ENCODE measurements at places on chromosomes 7 and 10. TPM values are rescaled to one million over a fixed set of nuclear protein-coding genes. Genes with fewer than 3 reads are reported as not detected.

TRIM8 gene
- polyA plus RNA-seq = 27.1 TPM

FUOM gene
- polyA plus RNA-seq = 40.9 TPM

CDHR1 gene
- not detected for polyA plus RNA-seq

AGBL3 gene
- 1.5 TPM for polyA plus RNA-seq

CUZD1 gene
- 1.7 TPM for polyA plus RNA-seq

JCAD gene
- not detected for polyA plus RNA-seq

PRSS37 gene
- polyA plus RNA-seq = not detected

PGAM2 gene
- polyA plus RNA-seq = not detected

CAV2 gene
- not detected for polyA plus RNA-seq

DNA sequence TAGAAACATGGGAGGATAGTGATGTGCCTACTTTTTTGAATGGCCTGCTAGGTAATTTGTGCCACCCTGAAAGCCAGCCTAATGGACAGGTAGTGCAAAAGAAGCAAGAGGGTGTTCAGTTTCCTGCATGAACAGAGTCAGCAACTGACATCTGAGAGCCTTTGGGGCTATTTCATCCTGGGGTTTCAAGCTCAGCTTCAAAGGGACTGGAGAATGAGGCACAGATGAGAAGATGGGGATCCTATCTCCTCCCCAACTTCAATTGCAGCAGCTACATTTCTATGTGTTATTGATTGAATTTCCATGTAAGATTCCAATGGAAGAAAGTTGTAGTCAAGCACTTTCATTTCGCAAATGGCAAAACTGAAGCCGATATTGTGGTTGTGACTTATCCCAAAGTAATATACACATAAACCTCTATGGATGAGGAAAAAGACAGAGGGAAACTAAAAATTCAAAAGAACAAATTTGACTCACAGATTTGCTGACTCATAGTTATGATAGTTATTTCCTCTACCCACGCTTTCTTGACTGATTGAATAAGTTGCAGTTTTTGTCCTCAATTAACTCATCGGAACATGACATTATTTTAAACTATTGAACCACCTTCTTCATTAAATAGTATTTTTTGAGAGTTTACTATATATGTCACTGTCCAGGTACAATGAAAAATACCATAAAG is 42.6 kb upstream of the NRP1 start:
- no peaks in the 10 kb centered on the region for H3K27me3 ChIP-seq
- H3K4me3 ChIP-seq = no peak overlapping the region
- H3K27ac ChIP-seq = no peak overlapping the region
- DNase-seq = no peak
- H3K36me3 ChIP-seq = no peaks in the 10 kb centered on the region
- no peaks in the 10 kb centered on the region for H3K4me1 ChIP-seq

DNA sequence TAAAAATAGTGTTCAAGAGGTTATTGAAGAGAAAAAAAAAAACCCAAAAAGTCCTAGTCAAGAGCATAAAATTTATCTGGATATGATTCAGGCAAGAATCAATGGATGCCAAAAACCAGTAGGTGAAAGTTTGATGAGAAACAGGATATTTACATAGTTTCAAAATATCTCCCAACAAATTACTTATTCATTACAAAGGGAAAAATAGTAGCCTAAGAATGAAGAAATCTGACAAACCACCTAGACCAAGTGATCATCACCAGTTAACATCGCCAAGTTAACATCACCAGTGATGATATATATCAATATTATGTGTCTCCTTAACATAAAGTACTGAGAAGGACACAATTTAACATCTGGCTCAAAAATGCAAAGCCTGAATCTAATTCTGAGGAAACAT is 85.2 kb downstream of the RNLS start:
- H3K4me1 ChIP-seq = peaks cover 30% of the 10 kb centered on the region
- H3K4me3 ChIP-seq = no peak overlapping the region
- DNase-seq = no peak
- H3K27ac ChIP-seq = no peak overlapping the region
- no peaks in the 10 kb centered on the region for H3K36me3 ChIP-seq

DNA sequence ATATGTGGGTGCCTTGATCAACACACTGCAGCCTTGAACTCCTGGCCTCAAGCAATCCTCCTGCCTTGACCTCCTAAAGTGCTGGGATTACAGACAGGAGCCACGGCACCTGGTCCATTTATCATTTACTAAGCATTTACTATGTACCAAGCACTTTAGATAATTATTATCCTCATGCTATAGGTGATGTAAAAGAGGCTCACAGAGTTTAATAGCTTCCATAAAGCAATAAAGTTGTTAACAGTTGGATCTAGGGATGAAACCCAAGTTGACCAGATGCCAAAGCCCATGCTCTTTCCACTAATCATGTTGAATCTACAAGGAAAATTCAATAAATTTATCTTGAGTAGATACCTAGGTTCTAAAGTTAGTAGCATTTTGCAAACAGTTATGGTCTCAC is 5.0 kb downstream of the NAPEPLD start:
- no peak overlapping the region for H3K4me3 ChIP-seq
- DNase-seq = no peak
- H3K27ac ChIP-seq = no peak overlapping the region
- peaks cover 6% of the 10 kb centered on the region for H3K36me3 ChIP-seq
- no peaks in the 10 kb centered on the region for H3K27me3 ChIP-seq
- H3K4me1 ChIP-seq = peaks cover 32% of the 10 kb centered on the region

DNA sequence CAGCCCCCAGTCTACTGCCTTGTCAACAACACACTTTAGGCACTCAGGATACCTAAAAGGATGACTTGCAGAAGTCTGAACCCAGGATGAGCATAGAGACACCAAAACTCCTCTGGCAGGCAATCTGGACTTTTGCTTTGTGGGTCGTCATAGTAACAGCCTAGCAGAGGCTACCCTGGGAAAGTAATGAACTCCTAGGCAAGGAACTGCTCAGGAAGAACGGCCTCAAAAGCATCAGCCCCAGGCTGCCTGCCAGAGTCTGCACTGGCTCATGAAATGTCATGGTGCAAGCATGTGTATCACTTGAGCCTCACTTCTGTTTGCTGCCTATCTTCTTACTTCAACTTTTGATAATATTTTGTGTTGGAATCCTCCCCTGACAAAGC is 715.1 kb downstream of the GRID1 start:
- H3K4me1 ChIP-seq = no peaks in the 10 kb centered on the region
- no peaks in the 10 kb centered on the region for H3K27me3 ChIP-seq
- H3K27ac ChIP-seq = no peak overlapping the region
- H3K4me3 ChIP-seq = no peak overlapping the region

- peaks cover 23% of the 10 kb centered on the region for H3K27me3 ChIP-seq
- no peak overlapping the region for H3K4me3 ChIP-seq
- no peaks in the 10 kb centered on the region for H3K36me3 ChIP-seq
- DNase-seq = no peak
- H3K4me1 ChIP-seq = no peaks in the 10 kb centered on the region
Observed at GRCh38 chr10:44804661-44805060, 106.5 kb upstream of the TMEM72 start.

GRCh38 chr10:106401161-106401560 is 763.3 kb downstream of the SORCS1 start:
- no peaks in the 10 kb centered on the region for H3K4me1 ChIP-seq
- no peaks in the 10 kb centered on the region for H3K36me3 ChIP-seq
- no peak overlapping the region for H3K27ac ChIP-seq
- no peaks in the 10 kb centered on the region for H3K27me3 ChIP-seq

DNA sequence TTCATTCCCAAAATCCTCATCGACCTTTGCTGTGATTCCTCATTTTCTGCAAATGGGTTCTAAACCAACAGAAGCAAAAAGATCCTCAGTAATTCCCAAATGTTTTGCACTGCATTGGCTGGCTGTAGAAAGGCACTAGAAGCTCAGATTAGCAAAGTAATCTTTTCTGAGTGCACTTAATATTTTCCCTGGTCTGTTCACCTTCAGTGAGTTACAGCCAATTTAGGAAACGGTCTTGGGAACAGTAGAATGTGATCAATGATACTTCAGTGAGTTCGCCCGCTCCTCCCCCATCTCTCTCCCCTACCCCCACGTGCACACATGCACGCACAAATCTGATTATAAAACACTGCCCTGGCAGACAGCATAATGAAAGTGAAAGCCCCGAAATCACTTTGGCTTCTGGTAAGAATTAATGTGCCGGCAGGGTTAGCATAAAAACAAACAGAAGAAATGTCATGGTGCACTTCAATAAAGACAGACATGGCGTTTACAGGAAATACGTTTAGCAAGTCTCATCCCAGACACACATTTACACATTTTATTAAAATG is 201.3 kb upstream of the CDCA7L start:
- H3K27ac ChIP-seq = peak overlapping the region; percentile 4
- H3K36me3 ChIP-seq = peaks cover 6% of the 10 kb centered on the region
- H3K4me1 ChIP-seq = no peaks in the 10 kb centered on the region
- no peaks in the 10 kb centered on the region for H3K27me3 ChIP-seq
- DNase-seq = peak; percentile 17
- peak overlapping the region; percentile 73 for H3K4me3 ChIP-seq

DNA sequence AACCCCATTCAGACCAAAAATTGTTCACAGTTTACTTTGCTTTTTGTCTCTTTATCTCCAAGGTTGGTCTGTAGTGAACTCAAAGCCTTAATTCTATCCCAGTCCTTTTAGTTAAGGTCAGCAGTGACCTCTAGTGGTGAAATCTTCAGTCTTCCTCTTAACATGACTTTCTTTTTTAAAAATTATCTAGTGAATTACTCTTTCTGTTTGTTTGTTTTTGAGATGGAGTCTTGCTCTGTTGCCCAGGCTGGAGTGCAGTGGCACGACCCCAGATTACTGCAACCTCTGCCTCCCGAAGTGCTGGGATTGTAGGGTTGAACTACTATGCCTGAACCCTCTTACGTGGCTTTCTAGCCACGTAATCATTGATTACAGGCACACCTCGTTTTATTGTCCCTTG is 25.0 kb downstream of the ZNF487 start:
- peaks cover 9% of the 10 kb centered on the region for H3K4me1 ChIP-seq
- peak; percentile 62 for DNase-seq
- H3K4me3 ChIP-seq = no peak overlapping the region
- H3K36me3 ChIP-seq = no peaks in the 10 kb centered on the region

DNA sequence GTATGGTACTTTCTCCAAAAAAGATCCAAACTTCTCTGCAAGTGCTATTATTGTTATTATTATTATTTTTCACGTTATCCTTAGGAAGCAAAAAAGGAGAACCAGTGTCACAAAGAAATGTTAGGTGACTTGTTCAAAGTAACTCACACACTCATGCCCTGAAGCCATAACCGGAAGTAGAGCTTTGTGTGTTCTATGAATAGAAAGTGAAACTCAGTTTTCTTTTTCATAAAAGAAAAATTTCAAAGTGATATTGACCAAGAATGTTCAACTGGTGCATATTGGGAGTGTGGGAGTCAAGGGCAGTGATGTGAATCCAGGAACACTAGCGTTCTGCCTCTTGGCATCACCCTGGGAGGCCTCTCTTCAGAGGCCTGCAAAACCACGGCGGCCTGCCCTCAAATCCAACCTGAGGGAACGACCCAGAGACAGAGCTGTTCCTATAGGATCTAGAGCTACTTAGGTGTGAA is 106.1 kb downstream of the PRKCQ start:
- H3K36me3 ChIP-seq = peaks cover 11% of the 10 kb centered on the region
- peak overlapping the region; percentile 80 for H3K4me3 ChIP-seq
- DNase-seq = peak; percentile 30
- peak overlapping the region; percentile 46 for H3K27ac ChIP-seq

- H3K36me3 ChIP-seq = no peaks in the 10 kb centered on the region
- H3K4me1 ChIP-seq = no peaks in the 10 kb centered on the region
- peaks cover 24% of the 10 kb centered on the region for H3K27me3 ChIP-seq
- no peak for DNase-seq
- H3K27ac ChIP-seq = no peak overlapping the region
Observed at GRCh38 chr7:120837599-120837998, 20.3 kb downstream of the TSPAN12 start.

DNA sequence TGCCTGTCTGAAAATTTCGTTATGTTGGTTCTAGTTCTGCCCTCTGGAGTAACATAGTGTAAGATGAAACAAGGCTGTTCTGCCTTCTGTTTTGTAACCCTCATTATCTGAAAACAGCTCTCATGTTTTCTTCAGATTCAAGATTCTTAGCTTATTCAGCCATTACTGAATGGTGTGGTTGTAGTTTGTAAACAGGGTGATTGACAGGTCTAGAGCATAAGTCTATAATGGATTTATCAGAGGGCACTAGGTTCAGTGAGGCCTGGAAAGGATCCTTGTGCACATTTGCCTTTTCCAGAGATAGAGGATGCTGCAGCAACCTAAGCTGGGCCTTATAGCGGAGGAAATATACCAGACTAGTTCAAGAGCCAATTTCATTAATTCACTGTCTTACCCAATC is 6.1 kb downstream of the ZNF398 start:
- H3K36me3 ChIP-seq = peaks cover 19% of the 10 kb centered on the region
- H3K27me3 ChIP-seq = no peaks in the 10 kb centered on the region

GRCh38 chr7:119010635-119011034 is 786.1 kb downstream of the ANKRD7 start:
- no peaks in the 10 kb centered on the region for H3K4me1 ChIP-seq
- H3K27me3 ChIP-seq = no peaks in the 10 kb centered on the region
- DNase-seq = no peak
- H3K36me3 ChIP-seq = no peaks in the 10 kb centered on the region
- H3K4me3 ChIP-seq = no peak overlapping the region

GRCh38 chr7:56053993-56054392 is 2.4 kb downstream of the CCT6A start:
- peaks cover 5% of the 10 kb centered on the region for H3K4me1 ChIP-seq
- H3K4me3 ChIP-seq = peak overlapping the region; percentile 47
- DNase-seq = no peak
- H3K27ac ChIP-seq = no peak overlapping the region
- peaks cover 8% of the 10 kb centered on the region for H3K36me3 ChIP-seq
- no peaks in the 10 kb centered on the region for H3K27me3 ChIP-seq

GRCh38 chr7:111653846-111654245 is 91.6 kb upstream of the IMMP2L start:
- no peaks in the 10 kb centered on the region for H3K36me3 ChIP-seq
- no peak overlapping the region for H3K27ac ChIP-seq
- DNase-seq = no peak

DNA sequence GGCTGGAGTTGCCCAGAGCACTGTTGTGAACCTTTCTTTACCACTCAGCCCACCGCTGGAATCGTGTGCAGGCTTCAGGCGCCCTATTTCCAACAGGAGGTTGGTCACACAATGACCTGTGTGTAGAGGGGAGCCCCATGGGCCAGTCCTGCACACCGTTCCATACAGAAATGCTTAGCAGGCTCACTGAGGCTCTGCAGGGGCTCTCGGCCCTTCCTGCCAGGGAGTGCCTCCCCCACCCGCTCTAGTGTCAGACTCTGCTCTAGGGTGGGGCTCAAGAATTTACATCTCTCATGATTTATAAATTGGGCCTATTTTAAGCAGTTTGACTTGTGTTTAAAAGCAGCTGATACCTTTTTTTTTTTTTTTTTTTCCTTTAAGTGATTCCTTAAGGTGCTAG is 42.0 kb downstream of the SHH start:
- DNase-seq = no peak
- no peaks in the 10 kb centered on the region for H3K27me3 ChIP-seq
- H3K36me3 ChIP-seq = peaks cover 19% of the 10 kb centered on the region
- H3K4me1 ChIP-seq = peaks cover 10% of the 10 kb centered on the region
- no peak overlapping the region for H3K4me3 ChIP-seq

GRCh38 chr7:154868921-154869320 is 134.0 kb downstream of the PAXIP1 start:
- no peaks in the 10 kb centered on the region for H3K4me1 ChIP-seq
- no peaks in the 10 kb centered on the region for H3K36me3 ChIP-seq
- H3K4me3 ChIP-seq = no peak overlapping the region
- no peak overlapping the region for H3K27ac ChIP-seq
- peaks cover 10% of the 10 kb centered on the region for H3K27me3 ChIP-seq
- DNase-seq = no peak

- no peak overlapping the region for H3K27ac ChIP-seq
- no peak for DNase-seq
- H3K36me3 ChIP-seq = no peaks in the 10 kb centered on the region
- peaks cover 26% of the 10 kb centered on the region for H3K27me3 ChIP-seq
- no peak overlapping the region for H3K4me3 ChIP-seq
Observed at GRCh38 chr10:80739963-80740715, 202.4 kb downstream of the SH2D4B start.
